Inflammatory macrophage treated with lipopolysaccharide for 4 hours (primary cell): ENCODE measurements at places on chromosomes 12 and 14.

DNA sequence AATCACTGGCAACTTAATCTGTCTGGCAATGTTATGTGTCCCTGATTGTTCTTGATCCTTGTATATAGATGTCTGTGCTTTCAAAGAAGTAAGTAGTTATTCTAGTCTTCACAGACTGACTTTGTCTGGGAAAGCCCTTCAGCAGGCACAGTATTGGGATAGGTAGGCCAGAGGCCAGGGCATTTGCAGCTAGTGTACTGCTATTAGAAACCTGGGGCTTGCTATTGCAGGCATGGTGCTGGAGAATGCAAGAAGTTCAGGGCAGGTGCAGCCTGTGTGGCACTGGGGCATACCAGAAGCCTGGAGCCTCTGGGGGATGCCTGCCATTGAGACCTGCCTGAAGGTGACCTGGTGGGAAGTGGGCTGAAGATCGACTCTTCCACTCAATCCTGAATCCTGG, 96.3 kb downstream of the TMTC3 start:
- no peak for DNase-seq

DNA sequence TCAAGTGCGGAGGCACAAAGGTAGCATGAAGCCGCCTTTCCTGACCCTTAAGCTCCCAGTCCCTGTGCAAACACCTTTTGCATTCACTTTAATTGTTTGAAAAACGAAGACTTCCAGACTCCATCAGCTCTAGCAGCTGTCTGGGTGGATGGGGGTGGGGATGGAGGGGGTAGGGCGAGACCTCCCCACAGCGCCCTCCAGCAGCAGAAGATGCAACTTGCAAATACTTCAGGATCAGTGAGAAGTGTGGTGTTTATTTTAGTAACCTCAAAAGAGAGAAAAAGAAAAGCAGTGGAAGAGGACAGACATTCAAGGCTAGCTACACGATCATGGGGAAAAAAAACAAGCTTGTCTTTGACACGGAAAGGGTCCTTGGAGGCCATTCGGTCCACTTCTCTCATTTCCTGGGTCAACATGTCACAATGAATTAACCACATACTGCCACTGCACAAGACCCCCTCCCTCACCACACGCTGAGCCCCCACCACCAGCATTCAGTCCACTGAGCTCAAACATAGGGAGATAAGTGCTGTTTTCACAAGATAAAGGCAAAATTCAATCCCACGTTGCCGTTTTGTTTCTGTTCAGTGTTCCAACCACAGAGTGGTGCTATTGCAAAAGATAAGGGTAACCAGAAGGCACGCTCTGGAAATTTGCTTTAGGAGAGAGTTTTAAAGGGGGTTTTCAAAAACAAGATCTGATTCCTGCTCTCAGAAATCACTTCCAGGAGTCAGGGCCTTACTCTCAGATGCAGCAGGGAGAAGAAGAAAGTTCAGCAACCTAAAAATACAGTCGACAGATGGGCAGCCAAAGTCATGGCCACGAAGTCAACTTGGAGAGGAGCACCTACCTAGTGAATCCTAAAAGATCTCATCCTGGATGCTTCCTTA, 3.3 kb upstream of the NTF3 start:
- no peak for DNase-seq

- no peak for DNase-seq
Measured at GRCh38 chr12:46134205-46134811, 134.5 kb downstream of the SLC38A1 start.

DNA sequence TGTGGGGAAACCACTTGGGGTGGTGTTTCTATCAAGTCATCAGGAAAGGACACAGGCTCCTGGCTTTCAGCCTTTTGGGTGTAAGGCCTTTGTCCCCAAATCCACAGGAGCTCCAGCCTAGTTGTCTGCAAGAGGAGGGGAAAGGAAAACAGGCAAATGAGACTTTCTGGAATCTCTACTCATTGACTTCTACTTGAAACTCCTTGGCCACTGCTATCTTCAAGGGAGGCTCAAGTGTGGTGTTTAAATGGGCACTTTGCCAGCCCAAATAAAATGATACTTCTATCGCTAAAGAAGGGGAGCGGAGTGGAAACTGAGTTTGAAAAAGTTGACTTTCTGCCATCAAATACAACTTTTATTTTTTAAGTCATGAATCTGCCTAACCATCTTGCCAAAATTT, 445.9 kb upstream of the RGS6 start:
- DNase-seq: no peak

DNA sequence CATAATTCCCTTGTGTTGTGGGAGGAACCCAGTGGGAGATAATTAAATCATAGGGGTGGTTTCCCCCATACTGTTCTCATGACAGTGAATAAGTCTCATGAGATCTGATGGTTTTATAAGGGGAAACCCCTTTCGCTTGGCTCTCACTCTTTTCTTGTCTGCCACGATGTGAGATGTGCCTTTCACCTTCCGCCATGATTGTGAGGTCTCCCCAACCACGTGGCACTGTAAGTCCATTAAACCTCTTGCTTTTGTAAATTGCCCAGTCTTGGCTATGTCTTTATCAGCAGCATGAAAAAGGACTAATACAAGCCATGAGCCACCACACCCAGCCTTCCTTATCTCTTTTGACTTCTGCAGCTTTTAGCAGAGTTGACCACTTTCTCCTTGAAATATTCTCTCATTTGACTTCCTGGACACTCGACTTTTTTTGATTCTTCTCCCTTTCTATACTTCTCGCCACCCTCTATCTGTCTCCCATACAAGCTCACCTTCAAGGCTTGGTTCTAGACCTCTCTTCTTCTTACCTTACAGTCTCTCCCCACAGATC, 2.3 kb downstream of the MTERF2 start:
- DNase-seq: no peak

GRCh38 chr12:41772478-41772877, 372.2 kb downstream of the GXYLT1 start:
- DNase-seq: no peak

DNA sequence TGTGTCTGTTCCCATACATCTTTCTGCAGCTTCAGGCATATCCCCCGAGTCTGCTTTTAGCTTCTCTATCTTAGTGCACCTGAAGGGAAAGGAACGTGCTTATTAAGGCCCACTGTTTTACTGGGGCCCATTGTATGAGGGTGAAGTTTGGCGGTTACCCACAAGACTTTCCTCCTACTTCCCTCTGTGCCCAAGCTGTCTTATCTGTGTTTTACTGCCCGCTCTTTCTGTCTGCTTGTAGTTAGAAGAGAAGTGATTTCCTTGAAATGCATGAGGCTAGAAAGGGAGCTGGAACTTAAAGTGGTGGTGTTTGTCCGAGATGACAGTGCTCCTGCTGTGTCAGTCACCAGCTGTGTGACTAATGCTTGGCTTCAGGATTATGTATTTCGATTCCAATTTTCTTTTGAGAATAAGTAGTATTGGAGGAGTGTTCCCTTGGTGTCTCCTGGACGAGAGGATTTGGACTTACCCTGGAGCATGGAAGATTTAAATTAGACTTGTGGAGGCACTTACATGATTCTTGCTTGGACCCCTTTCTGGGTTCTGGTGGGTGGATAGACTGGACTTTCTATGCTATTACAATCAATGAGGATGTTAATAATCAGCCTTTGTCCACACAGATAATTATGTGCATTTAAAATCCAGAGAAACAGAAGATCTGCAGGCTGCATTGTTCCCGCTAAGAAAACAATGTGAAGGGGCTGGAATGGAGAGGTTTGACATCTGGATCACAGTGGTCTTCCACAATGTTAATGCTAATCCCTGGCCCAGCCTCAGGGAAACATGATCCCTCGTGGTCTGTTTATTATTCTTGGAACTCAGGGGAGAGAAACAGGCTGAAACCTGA, 13.9 kb upstream of the KRT86 start:
- DNase-seq: no peak

GRCh38 chr14:77039285-77040058, 11.0 kb upstream of the IRF2BPL start:
- DNase-seq: no peak

DNA sequence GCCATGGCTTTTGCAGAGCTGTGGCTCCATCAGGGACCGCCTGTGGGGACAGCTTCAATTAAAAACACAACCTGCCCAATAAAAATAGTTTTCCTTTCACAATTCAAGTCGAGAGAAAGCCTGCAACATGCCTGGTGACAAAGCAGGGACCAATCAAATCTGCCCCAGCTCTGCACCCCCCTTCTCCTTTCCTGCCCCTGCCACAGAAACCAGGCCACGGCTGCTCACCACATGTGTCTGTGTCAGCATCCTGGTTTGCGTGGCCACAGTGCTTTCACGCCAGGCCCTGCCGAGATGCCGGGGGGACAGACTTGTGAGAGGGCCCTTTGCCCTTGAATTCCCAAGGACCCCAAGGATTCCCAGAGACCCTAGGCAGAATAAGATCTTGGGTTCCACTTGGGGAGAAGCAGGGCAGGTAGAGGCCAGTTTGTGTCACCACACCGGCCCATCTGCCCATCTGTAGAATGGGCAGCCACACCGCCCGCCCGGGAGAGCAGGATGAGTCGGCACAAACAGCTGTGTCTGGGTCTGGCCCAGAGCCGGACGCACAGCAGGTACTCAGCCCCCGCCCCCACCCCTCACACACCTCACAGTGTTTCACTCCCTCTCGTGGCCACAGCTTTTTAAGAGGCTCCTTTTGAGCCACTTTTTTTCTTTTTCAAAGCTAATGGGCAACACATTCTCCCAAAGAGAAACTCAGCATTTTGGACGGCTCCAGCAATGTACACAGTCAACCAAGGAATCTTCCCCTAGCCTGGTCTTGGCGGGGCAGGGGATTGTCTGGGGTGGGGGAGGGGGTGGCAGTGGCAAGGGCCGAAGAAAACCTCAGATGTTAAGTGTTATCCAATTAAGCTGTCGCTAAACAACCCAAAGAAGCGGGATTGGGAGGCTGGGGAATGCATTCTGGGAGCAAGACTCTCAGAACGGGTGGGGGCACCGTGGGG, 41.5 kb downstream of the BCL11B start:
- no peak for DNase-seq

GRCh38 chr14:66804141-66804540, 296.2 kb downstream of the GPHN start:
- no peak for DNase-seq

GRCh38 chr14:77526266-77526665, 27.6 kb upstream of the ISM2 start:
- DNase-seq: no peak

GRCh38 chr14:58796242-58797009, 158.7 kb downstream of the DACT1 start:
- no peak for DNase-seq

DNA sequence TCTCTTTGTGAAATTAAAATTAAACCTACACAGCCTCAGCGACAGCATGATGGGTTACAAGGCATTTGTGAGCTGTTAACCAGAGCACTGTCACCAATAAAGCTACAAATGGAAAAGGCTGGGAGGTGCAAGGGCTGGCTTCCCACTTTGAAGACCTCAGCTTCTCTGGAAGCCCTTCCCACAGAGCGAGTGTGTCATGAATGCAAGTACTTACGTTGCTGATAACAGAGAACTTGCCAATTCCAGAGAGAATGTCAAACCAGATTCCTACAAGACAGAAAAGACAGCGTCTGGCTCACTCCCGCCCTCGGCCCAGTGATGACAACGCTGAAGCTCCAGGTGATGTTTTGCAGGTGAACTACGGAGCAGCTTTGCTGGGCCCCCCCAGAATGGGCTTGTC, 145.8 kb downstream of the NTF3 start:
- DNase-seq: no peak

- no peak for DNase-seq
Measured at GRCh38 chr14:73238941-73239340, 1.6 kb downstream of the PAPLN start.

DNA sequence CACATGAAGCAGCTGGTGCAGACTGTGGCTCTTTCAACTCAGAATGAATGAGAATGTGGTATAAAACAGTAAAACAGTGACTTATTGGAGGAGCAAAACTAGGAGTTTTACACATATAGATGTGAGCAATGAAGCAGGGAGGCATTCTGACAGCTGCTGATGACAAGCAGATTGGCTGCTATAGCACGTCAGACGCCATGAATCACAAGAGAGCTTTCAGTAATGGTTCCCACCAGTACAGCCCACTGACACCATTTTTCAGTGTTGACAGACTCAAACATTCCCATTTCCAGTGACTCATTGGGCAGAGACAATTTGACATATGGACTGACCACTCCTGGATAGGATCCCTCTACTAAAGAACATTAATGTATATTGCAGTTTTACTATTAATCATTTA, 24.6 kb upstream of the FSCB start:
- DNase-seq: no peak

DNA sequence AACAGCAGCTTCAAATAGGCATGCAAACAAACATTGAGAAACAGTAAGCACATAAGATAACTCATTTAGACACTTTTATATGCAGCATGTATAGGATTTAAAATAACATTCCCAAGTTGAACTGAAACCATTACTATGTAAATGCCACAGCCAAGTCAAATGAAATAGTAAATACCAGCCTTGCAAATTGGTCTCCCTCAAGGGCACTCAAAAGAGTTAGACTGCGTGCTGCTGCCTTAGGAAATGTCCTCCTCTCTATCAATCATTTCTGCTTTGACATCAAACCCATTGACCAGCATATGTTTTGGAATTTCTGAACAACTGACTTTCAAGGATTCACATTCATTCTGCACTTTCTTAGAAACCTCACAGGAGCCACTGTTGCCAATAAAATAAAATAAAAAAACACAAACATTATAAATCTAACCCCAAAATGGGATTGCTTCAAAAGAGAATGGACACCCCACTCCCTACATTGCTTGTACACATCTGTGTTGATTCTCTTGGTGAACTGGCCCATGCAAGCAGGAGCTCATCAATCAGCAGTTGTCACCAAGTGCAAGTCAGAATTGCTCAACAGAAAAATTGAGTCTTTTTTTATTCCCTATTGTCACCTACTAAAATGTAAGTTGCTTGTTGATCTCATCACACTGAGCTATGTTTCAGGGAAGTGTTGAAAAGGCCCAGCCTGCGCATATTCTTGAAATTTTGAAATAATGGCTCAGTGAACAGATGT, 256.2 kb downstream of the DAD1 start:
- DNase-seq: peak; percentile 48

DNA sequence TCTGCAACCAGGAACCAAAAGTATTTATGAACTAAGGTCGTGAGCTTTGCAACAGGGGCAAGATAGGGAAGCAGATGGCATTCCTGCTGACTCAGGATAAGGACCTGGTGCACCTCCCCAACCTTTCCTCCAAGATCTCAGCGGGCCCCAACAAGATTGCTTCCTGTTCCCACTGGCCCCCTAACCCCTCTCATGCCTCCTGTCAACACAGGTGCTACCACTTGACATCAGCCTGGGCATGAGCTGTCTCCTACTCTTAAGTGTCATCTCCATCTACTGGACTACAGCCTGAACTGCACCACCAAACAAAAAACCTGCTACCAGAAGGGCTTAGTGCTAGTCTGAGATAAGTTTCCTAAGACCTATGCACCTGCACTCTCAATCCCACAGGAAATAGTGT, 32.7 kb downstream of the MED6 start:
- peak; percentile 1 for DNase-seq

- peak; percentile 54 for DNase-seq
Measured at GRCh38 chr12:12736759-12737676, 19.9 kb downstream of the CDKN1B start.
